Stimulated activated CD8-positive, alpha-beta memory T cell treated with anti-CD3 and anti-CD28 coated beads, Interleukin-2, amount 100 ng/mL, for 1 hour (primary cell): ENCODE measurements at places on chromosomes 7 and 10.

DNA sequence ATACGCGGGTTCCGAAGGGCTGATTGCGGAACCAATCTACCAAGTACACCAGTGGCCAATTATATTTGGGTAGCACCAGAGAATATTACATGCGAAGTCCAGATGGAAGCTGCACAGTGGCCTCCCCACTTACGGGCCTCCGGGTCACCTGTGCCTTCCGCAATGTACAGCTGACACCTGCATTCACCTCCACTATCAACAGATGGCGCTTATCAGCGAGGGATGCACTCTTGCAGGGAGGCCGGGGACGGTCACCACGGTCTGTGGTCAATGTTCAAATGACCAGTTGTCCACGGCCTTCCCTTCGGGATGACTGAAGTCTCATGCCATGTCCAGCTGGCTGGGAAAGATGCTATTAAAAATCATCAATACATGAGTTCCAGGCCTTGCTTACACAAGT is 47.6 kb downstream of the SLIT1 start:
- no peak for DNase-seq

- DNase-seq: no peak
Observed at GRCh38 chr10:106302961-106303360, 861.5 kb downstream of the SORCS1 start.

- DNase-seq: no peak
Observed at GRCh38 chr10:806451-807162, 117.1 kb upstream of the DIP2C start.

GRCh38 chr10:70827086-70827757 is 11.5 kb downstream of the SGPL1 start:
- no peak for DNase-seq

GRCh38 chr7:17462131-17462631 is 163.7 kb downstream of the AHR start:
- no peak for DNase-seq

DNA sequence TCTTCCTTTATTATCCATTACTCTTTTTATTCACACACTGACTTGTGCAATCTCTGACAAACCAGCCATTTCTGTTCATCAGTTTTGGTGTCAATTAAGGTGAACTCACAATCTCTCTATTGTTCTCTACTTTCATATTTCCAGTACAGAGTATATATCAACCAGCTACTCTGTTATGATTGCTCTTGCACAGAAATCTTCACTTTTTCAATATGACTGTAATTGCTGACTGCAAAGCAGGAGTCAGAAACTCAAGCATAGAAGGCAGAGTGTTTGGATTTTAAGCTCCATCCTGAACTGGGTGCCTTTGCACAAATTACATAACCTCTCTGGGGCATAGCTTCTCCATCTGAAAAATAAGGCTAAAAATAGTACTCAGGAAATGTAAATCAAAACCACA is 1042.0 kb downstream of the GRM8 start:
- DNase-seq: no peak

GRCh38 chr10:70404787-70405036 is 767 bp downstream of the EIF4EBP2 start:
- DNase-seq: no peak

- no peak for DNase-seq
Observed at GRCh38 chr7:66518151-66518691, 110.5 kb upstream of the KCTD7 start.
